ENCODE measurements at places on chromosomes 4 and X. TPM values are rescaled to one million over a fixed set of nuclear protein-coding genes. Genes with fewer than 3 reads are reported as not detected.

Gene CFAP299
- not detected for total RNA-seq

Gene DUX4
- total RNA-seq: not detected

Gene TCP11X2
- not detected for total RNA-seq

Gene TBC1D9
- 0.12 TPM for total RNA-seq

Gene LEF1
- 350 TPM for total RNA-seq

- no peak for DNase-seq
Measured at GRCh38 chrX:67654301-67654700, 110.5 kb downstream of the AR start.

DNA sequence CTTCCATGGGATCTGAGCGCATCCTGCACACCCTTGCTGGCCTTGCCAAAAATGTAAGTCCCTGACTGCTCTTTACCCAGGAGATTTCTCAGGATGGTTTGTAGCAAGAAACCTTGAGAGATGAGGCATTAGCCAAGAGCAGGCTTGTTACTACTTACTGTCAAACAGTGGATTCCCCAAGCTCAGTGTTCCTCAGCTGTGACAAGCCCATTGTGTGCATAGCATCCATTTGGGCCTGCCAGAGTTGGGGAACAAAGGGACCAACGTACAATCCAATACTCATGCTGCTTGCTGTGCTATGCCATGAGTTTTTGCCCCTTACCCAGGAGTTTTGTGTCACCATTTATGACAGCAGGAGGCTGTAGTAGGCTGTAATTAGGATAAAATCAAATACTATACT lies 267.6 kb downstream of the TENM3 start:
- no peak for DNase-seq

- DNase-seq: no peak
Measured at GRCh38 chr4:52199574-52200338, 148.7 kb downstream of the SPATA18 start.

DNA sequence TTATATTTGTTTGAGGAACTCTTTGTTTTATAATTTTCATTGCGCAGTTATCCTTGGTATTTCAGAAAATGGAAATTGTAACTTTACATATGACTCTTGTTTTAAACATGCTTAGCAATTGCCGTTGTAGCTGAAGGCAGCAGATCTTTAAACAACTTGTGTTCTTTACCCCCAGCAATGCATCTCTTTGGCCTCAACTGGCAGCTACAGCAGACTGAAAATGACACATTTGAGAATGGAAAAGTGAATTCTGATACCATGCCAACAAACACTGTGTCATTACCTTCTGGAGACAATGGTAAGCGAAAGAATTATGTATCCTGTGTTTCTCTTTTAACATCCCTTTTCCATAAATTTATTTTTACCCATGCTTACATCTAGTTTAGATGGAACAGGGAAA lies 263.6 kb downstream of the DCTD start:
- no peak for DNase-seq

- no peak for DNase-seq
Measured at GRCh38 chrX:130746709-130747342, 156.2 kb downstream of the ENOX2 start.

GRCh38 chr4:78592088-78592783 lies 40.7 kb downstream of the ANXA3 start:
- peak; percentile 27 for DNase-seq

DNA sequence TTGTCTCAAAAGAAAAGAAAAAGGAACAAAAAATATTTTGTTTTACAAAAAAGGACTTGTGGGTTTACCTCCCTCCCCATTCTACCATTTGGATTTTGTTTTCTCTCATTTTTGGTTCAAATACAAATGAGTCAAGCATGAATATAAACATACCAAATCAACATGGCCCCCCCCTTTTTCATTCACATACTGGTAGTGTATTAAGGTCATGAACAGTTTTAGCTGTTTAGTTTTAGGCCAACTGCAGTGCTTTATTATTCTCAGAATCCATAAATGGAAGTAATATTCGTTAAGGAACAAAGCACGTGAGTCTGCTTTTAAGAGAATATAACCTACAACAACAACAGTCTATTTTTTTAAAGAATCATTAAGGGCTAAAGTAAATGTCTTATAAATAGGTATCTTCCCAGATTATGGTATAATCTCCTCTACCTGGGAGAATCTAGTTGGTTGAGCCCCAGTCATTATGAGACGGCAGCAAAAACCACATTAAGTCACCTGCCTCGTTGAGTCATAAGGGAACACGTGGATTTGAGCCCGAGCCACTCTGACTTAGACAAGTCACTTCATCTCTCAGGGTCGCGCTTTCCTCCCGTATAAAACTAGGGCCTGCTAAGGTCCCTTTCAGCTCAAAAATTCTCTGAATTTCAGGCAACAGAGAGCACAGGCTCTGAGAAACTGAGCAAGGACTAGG lies 26.7 kb downstream of the BCLAF3 start:
- DNase-seq: peak; percentile 77

GRCh38 chr4:181650033-181650825 lies 593.0 kb upstream of the TENM3 start:
- DNase-seq: no peak

DNA sequence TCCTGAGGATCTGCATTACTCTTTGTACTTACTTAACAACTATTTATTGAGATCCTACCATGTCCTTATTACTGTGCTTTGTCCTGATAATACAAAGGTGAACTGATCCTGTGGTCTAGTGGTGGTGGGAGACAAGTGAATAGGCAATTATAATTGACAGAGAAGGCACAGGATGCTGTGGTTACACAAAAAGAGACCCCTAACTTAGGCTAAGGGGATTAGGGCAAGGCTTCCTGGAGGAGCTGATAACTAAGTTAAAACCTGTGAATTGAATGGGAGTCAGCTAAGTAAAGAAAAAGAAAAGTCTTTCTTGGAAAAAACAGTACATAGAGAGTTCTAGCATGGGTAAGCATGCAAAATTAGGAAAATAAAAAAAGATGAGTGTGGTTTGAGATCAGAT lies 164.4 kb downstream of the LARP7 start:
- no peak for DNase-seq

GRCh38 chr4:168272488-168272887 lies 46.1 kb downstream of the DDX60 start:
- no peak for DNase-seq

GRCh38 chrX:44451056-44451455 lies 91.6 kb downstream of the FUNDC1 start:
- no peak for DNase-seq

DNA sequence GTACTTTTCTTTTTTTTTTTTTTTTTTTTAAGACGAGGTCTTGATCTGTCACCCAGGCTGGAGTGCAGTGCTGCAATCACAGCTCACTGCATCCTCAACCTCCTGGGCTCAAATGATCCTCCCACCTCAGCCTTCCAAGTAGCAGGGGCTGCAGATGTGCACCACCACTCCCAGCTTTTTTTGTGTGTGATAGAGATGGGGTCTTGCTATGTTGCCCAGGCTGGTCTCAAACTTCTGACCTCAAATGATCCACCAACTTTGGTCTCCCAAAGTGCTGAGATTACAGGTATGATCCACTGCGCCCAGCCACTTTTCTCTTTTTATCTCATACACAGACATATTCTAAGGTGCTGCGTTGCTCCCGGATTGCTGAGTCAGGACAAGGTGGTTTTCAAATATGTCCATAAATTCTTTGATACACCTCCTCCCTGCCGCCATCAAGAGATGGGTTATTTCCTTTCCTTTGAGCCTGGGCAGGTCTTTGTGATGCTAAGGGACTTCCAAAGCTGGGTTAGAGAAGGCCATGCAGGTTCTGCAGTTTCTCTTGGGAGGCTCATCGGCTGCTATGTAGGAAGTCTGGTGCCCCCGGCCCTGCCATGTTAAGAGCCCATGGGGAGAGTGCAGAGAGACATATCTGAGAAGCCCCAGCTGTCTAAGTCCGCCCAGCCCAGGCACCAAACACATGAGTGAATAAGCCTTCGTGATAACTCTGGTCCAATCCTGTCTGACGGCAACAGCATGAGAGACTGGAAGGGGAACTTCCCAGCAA lies 8.4 kb upstream of the PLA2G12A start:
- no peak for DNase-seq

Data from activated naive CD4-positive, alpha-beta T cell treated with anti-CD3 and anti-CD28 coated beads for 36 hours (primary cell).